CD4-positive, alpha-beta T cell treated with Interleukin-6 for 4 hours (primary cell): ENCODE measurements at places on chromosomes 1 and 21.

DNA sequence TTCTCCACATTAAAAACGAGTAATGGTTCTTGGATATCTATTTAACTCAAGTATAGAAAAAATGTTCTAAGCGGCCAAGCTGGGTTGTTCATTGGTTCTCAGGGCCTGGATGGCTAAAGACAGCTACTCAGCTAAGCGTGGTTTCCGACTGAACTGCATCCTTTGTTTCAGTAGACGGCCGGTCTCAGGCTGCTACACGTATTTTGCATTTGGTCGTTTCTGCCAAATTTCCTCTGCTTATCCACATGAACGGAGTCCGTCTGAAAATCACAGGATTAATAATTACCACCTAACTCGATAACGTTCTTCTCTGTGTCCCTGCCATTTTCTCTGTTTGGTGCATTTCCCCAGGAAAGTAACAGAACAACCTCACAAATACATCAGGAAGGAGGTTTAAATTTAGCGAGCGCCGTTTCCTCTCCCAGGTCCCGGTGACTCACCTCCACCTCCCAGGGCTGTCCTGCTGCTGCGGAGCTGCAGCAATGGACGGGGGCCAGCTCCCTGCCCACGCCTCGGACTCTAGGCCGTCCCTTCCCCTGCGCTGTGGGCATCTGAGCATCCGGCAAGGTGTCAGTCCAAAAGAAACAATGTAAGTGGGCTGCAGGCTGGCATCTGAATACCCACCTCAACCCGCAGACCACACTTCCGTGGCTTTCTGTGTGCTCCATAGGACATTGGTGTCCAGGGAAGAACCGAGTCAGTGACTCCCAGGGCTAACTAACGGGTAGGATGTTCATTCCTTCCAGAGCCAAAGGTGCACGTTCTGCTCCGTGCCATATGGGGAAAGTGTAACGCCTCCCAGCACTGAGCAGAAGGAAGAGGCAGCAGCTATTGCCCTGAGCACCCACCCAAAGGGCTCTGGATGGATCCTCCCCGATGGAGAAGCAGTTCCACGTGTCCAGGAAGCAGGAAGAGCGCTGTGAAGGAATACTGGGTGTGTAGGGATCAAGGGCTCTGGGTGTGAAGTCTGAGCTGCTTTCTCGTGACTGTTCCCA, 4.1 kb upstream of the GABRD start:
- no peak for DNase-seq

GRCh38 chr1:11413986-11414391, 65.0 kb upstream of the DISP3 start:
- DNase-seq, result no peak

GRCh38 chr1:246001837-246002230, 505.2 kb downstream of the SMYD3 start:
- no peak for DNase-seq

- DNase-seq, result peak; percentile 24
Measured at GRCh38 chr1:21340230-21340945, 50.1 kb upstream of the ECE1 start.
